Iris pigment epithelial cell (primary cell): ENCODE measurements at places on chromosomes 1 and 21.

- DNase-seq, result peak; percentile 93
Measured at GRCh38 chr21:45460611-45461368, 55.8 kb downstream of the COL18A1 start.

- DNase-seq, result no peak
Measured at GRCh38 chr21:33189237-33189636, 40.5 kb upstream of the IFNAR2 start.

- peak; percentile 27 for DNase-seq
Measured at GRCh38 chr1:76144247-76144646, 69.7 kb downstream of the ST6GALNAC3 start.

GRCh38 chr1:80211691-80212380 is 1205.3 kb upstream of the ADGRL4 start:
- DNase-seq, result no peak

DNA sequence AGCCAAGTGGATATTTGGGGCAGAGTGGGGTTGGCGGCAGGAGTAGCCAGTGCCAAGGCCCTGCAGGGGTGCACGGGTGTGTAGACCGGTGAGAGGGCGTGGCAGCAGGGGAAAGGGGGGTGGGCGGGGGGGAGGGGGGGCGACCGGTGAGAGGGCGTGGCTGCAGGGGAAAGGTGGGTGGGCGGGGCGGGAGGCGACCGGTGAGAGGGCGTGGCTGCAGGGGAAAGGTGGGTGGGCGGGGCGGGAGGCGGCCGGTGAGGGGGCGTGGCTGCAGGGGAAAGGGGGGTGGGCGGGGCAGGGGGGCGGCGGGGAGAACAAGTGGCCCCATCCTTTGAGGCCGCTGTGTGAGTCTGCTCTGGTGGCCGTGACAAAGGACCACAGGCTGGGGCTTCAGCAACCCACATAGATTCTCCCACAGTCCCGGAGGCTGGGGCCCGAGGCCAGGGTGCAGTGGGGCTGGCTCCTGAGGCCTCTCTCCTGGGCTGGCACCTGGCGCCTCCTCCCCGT is 25.8 kb downstream of the RRP1 start:
- DNase-seq, result no peak

GRCh38 chr1:178271471-178271870 is 177.6 kb downstream of the RASAL2 start:
- DNase-seq, result no peak

DNA sequence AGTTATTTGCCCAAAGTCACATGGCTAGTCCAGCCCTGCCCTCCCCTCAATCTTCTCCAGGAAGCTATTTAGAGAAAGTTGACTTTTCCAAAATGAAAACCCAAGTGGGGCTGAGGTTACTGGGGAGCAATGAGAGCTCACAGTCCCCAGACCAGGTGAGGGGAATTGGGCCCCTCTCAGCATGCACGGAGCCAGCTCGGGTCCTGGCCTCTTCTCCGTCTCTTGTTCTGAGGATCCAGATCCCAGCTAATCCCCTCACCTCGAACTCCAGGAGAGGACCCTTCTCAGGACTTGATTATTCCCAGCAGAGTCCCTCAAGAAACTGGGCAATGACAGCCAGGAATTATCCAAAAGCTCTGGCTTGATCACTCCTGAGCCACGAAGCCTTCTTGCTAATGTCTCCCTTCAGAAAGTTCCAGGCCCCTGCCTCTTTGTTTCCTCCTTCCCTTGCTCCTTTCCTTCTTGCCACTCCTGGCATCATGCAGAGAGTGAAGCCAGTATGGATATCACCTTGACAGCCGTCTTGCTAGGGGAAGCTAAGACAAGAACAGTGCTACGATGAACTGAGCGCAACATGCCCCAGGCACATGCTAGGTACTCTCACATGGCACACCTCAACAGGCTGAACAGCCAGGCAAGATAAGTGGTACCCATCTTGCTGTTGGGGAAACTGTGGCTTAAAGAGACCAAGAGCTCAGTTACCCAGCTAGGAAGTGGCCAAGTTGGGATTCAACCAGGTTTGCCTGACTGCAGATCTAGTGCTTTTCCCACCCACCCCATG is 51.9 kb downstream of the KLHDC7A start:
- no peak for DNase-seq

GRCh38 chr1:93155335-93155734 is 24.9 kb downstream of the TMED5 start:
- DNase-seq, result peak; percentile 14

DNA sequence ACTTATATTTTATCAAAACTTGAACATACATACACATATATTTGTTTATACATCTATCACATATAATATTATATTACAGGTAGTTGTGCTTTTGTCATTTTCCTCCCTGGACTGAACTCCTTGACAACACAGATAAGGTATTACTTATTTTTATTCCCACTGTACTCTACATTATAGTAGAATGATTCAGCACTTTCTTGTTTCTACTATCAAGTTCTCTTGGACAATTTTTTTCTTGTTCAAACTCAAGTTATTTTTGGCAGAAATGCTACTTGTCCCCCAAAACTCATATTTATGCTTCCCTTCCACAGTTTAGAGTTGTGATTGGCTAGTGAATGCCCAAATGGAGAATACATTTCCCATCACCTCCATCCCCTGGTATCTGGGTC is 10.8 kb upstream of the PTPRC start:
- no peak for DNase-seq

DNA sequence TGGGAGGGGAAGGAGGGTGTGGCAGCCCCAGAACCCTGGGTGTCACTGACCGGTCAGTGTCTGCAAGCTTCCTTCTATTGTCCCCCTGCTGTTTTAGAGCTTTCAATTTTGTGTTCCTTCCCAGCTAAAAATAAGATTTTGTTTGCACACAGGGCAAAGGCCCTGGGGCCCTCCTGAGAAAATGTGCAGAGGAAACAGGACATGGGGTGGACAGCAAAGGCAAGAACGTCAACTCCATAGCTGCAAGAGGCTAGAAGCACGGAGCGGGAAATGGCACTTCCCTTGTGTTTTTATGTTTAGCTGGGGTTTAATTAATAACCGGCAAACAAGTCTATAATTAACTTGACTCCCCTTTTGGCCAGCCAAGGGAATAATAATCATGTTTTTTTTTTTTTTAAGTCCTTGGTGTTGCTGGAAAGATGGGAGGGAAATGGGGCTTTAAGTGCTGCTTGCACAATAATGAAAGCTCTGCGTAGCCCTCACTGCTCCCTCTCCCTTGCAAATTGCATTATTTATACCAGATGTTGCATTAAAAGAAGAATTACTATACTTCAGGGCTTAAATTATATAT is 261.4 kb upstream of the USP24 start:
- DNase-seq, result no peak

DNA sequence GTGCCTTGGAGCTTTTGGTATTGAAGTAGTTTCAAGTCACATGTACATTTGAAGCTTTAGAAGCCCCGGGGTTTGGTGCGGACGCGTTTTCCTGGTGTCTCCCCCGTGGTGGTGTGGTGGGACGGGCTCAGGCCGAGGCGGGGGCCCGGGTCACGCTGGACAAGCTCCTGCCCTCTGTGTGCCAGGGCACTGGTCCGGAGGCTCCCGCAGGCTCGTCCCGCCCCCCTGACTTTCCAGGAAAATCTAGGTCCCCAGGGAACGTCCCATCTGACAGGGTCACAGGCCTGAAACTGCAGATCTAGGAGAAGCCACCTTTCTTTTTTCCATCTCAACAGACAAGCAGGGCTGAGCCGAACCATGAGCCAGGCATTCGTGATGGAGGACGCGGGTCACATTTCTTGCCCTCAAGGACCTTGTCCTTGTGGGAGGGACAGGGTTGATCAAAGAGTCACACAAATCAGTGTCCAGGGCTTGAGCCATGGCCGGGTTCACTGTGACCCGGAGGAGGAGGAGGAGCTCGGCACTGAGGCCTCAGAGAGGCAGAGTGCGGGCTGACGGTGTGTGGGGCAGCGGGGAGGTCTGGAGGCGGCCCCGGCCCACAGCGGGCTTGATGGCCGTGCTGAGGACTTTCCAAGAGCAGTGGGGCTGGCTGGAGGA is 1.6 kb downstream of the DMRTB1 start:
- no peak for DNase-seq

- DNase-seq, result no peak
Measured at GRCh38 chr1:183597656-183598347, 7.5 kb upstream of the NCF2 start.

DNA sequence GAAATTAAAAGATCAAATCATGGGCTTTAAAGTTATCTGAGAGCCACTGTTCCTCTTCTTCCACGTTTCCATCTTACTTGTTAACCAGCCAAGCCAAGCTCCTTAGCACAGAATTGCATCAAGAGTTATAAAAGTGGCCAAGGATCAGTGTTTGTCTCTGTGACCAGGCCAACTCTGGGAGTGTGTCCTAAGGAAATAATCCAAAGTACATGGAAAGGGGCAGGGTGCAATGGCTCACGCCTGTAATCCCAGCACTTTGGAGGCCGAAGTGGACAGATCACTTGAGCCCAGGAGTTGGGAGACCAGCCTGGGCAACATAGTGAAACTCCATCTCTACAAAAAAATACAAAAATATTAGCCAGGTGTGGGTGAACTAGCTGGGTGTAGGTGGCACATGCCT is 10.0 kb upstream of the MPZL1 start:
- no peak for DNase-seq

GRCh38 chr1:19312782-19313635 is 883 bp downstream of the SLC66A1 start:
- no peak for DNase-seq

DNA sequence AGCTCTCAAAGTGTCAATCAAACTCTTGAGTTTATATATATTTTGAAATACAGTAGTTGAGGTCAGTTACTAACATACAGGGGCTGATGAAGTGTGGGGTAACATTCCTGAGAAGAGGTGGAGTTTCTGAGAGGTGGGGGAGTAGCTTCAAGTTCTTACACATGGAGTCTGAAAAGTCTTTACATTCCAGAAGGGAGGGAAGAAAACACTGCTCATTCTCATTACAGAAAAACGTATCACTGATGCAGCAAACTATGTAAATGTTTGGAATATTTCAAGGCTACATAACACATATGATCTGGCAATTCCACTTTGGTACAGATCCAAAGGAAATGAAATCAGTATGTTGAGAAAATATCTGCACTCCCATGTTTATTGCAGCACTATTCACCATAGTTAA is 1065.8 kb upstream of the B3GALT2 start:
- DNase-seq, result peak; percentile 62

DNA sequence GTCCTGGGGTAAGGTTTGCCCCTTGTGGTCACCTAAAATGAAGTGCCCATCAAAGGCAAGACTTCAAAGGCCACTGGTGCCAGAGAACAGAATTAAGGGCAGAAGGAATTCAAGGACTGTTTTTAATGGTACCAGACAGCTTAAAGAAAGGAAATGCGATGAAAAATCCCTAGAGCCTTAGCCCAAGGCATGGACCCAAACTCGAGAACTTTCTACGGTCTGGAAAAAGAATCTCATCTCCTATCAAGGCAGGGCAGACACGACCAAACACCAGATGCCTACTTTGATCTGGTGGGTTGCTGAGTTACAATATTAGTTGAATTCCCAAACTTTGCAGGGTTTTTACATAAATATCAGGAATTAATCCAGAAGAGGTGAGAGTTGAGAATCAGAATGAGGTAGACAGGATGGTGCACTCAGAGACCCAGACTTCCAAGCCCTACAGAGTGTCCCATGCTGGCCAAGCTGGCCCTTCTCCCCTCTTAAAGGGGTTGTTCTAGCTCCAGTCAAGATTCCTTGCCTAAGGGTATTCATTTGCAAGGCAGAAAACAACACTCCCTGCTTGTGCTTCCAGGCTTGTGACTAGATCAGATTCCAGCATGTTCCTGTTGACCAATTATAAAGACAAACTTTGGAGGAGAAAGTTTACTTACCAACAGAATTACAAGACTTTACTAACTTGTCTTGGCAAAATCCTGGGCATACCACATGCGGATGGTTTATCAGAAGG is 48.0 kb downstream of the EDN2 start:
- DNase-seq, result no peak

DNA sequence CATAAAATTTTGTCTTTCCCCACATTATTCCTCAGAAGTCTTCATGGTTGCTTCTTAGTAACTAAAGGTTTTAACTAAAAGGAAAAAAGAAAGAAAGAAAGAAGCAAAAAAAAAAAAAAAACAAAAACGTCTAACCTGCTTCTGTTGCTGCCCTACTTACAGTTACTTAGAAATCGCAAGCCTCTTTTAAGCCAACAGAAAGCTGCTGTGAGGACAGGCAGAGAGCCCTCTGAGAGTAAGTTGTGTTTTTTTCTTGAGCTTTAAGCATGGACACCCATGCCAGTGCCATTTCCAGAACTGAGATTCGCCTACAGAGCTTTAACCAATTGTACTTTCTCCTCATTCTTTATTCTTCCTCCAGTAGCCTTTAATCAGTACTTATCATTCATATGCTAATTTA is 25.6 kb upstream of the RGS1 start:
- DNase-seq, result no peak

GRCh38 chr21:30713766-30714165 is 4.8 kb downstream of the KRTAP21-3 start:
- no peak for DNase-seq

DNA sequence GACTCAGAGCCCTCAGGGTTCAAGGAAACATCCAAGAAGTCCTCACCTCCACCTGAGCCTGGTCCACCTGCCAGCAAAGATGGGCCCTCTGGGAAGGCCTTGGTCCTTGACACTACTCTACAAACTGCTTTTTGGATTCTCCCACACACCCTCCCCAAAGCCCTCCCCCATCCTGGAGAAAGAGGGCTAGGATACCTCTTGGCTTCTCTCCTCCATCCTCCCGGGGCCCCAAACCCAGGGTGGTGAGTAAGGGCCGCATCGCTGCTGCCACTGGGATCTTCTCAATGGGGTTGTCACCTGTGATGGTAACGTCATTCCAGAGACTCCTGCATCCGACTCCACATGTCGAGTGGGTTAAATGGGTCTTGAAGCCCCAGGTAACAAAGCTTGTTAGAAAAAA is 26.6 kb downstream of the MATN1 start:
- DNase-seq, result no peak

DNA sequence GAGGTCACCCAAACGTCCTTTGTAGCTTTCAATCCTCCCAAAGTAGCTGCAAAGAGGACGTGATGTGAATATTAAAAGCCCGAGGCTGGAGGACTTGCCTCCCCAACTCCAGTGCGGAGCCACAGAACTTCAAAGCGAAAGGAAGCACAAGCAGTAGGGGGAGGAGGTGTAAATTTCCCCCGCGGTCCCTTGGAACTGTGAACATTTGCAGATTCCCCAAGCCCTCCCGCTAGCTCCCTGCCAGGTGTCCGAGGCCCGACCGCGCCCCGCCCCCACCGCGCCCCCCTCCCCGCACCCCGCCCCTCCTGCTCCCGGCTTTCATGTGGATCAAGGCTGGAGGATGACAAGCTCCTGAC is 41.5 kb upstream of the HAO2 start:
- peak; percentile 9 for DNase-seq
